Thoracic aorta (tissue), 2 donors: ENCODE measurements at places on chromosomes 6 and 20.

DNA sequence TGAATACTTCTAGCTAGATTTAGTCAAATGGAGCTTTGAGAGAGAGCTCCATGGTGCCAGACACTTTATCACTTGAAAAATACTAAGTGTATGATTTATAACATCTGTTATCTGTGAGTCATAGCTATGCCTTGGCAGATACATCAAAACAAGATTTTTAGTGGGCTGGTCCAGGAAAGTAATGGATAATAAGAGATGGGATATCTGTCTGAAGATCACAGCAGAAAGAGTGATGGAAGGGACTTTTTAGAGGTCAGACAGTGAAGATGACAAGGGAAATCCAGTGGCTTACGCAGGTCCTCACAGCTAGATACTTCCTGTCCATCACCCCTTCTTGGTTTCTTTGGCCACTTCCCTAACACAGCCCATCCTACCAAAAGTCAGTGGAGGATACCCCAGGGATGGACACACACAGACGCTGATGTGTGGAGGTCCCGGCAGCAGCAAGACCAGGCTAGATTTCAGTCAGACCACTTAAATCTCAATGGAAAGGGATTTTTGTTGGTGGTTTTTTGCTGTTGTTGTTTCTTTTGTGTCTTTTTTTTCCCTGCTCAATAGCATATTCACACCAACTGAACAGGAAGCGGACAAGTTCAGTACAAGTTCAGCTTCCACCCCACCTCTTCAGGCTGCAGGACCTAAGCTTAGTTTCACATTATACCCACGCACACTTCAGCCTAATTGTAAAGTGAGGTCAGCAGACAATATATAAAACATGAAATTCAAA, 209.3 kb downstream of the ALDH8A1 start:
- no peak for DNase-seq

GRCh38 chr20:15240801-15241200, 903.4 kb upstream of the FLRT3 start:
- DNase-seq: no peak

DNA sequence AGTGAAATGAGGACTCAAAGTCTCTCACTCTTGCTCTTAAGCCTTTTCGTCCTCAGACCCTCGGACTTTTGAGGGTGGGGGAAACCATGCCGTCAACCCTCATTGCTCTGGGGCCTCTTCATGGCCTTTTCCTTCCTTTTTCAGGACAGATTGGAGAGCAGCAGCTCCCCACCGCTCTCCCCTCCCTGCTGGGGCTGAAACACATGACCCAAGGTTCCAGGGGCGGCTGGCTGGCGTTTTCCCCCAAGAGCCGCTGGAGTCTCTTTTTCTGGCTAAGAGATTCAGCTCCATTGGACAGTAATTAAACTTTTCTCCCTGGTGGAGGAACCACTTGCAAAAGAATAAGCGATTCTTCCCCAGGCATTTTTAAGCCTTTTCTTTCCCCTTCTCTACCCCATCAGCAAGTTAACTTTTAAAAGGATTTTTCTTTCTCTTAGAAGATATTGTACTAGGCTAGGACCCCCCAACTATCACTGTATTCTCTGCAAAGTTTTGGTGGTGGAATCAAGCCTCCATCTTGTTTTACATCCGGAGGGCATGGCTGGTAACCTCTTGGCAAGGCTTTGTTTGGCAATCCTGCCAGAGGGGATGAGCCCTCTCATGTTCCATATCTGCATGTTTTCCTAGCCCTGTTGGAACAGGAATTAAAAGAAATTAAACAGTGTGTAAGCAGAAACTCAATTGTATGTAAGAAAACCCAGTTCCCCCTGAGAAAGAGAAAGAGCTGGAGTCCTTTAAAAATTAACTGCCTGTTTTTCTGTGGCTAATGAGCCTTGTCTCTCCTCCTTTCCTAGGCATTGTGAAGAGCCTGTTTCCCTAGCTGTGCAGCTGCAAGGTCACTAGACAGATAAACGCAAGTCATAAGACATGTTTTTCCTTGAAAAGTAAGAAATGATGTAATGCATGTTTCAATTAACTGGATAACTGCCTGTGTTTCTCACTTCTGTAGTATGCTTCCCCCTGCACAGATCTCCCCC, 100.8 kb upstream of the GPR6 start:
- DNase-seq: no peak

- no peak for DNase-seq
These were observed 160.6 kb downstream of the SMOC2 start for GRCh38 chr6:168601546-168601945.

GRCh38 chr6:136426627-136427377, 123.4 kb downstream of the MAP7 start:
- DNase-seq: no peak

GRCh38 chr6:106097411-106098231, 11.5 kb downstream of the PRDM1 start:
- no peak for DNase-seq
